IMR-90 (cell line): ENCODE measurements at places on chromosomes 3 and 15. TPM values are rescaled to one million over a fixed set of nuclear protein-coding genes. Genes with fewer than 3 reads are reported as not detected.

The FGF12 gene
- not detected in 2 replicates for total RNA-seq

The PRICKLE2 gene
- 14.2 and 16.7 TPM in 2 replicates for total RNA-seq

DNA sequence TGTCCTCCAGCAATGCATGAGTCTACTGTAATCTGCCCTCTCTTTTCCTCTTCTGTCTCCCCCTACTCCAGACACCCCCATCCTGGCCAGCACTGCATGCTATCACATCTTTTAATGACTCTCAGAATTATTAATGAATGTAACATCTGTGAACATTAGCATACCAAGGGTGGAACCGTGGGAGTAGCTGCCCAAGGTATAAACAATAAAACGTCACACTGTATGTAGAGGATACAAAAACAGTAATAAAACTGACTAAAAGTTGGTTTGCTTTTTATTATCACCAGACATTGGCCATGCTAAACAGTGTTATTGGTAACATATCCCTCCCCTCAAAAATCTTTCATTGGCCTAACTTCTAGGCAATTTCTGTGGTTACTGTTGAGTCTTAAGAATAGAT lies 24.7 kb downstream of the NUDT16 start:
- peaks cover 6% of the 10 kb centered on the region; the same call in 1 of the 2 replicates for H3K4me1 ChIP-seq
- no peak for DNase-seq
- H3K27ac ChIP-seq, result no peak overlapping the region
- no peak overlapping the region for H3K4me3 ChIP-seq

- no peaks in the 10 kb centered on the region for H3K36me3 ChIP-seq
- no peak overlapping the region for H3K4me3 ChIP-seq
- H3K4me1 ChIP-seq, result peaks cover 5% of the 10 kb centered on the region
- H3K27ac ChIP-seq, result no peak overlapping the region
These were observed 90.2 kb downstream of the CHSY1 start for GRCh38 chr15:101161656-101162055.

DNA sequence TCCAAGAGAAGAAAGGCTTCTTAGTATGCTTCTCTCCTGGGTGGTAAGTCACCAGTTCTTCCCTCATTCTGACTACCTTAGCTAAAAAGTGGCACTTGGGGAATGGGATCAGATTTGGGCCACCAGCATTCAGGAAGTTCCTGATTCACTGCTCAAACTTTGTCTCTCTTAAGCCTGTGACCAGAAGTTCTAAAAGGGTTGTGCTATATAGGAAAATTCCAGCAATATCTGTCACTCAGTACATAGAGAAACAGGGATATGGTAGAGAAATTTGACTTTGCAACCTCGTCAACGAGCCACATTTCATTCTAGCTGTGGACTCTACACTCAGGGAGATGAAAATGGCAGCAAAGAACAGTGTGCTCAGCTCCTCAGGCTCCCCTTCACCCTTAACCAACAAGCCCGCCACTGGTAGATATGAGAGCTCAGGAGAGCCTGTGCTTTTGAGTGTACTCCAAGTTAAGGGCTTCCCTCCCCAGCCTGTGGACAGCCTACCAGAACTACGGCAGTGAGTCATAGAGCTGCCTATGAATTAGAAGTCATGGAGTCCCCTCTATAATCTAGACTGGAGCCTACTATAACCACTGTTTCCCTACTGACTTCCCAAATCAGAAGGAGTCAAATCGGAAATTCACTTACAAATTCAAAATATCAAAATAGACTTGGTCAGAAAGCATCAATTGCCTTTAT lies 52.6 kb upstream of the MYO5C start:
- H3K27me3 ChIP-seq, result no peaks in the 10 kb centered on the region
- peak; percentile 32 for DNase-seq
- peaks cover 4% of the 10 kb centered on the region for H3K4me1 ChIP-seq
- H3K27ac ChIP-seq, result no peak overlapping the region

- H3K36me3 ChIP-seq, result no peaks in the 10 kb centered on the region
- H3K27ac ChIP-seq, result no peak overlapping the region
- no peaks in the 10 kb centered on the region for H3K27me3 ChIP-seq
- peaks cover 3% of the 10 kb centered on the region; the same call in 1 of the 2 replicates for H3K4me1 ChIP-seq
- no peak overlapping the region for H3K4me3 ChIP-seq
- DNase-seq, result no peak
These were observed 220.8 kb downstream of the MTHFS start for GRCh38 chr15:79675982-79676381.

DNA sequence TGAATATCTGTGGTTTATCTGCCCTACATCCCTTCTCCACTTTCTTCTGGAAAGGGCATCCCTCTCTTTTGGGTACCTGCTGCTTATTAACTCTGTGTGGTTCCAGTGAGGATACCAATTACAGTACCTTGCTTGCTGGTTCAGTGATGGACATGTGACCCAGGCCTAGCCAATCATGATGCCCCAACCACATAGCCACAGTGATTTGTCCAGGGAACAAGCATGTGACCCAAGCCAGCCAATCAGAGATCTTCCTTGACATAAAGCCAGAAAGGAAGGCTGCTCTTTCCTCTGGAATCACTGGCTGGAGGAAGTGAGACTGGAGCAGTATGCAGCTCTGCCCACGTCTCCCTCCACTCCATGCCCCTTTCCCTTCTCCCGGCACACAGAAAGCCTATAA lies 10.9 kb upstream of the TMEM158 start:
- no peaks in the 10 kb centered on the region for H3K36me3 ChIP-seq
- peaks cover 4% of the 10 kb centered on the region; the same call in 1 of the 2 replicates for H3K27me3 ChIP-seq
- H3K4me1 ChIP-seq, result peaks cover 2% of the 10 kb centered on the region; the same call in 1 of the 2 replicates
- no peak for DNase-seq
- H3K4me3 ChIP-seq, result no peak overlapping the region

GRCh38 chr3:156334841-156335545 lies 214.6 kb downstream of the KCNAB1 start:
- no peaks in the 10 kb centered on the region; the same call in 1 of the 2 replicates for H3K27me3 ChIP-seq
- H3K27ac ChIP-seq, result no peak overlapping the region
- H3K36me3 ChIP-seq, result no peaks in the 10 kb centered on the region
- DNase-seq, result no peak
